ENCODE measurements at places on chromosomes 6 and 20.

GRCh38 chr6:169664227-169664626 is 37.6 kb downstream of the WDR27 start:
- DNase-seq = no peak

GRCh38 chr6:53611342-53611741 is 54.2 kb downstream of the KLHL31 start:
- DNase-seq = no peak

DNA sequence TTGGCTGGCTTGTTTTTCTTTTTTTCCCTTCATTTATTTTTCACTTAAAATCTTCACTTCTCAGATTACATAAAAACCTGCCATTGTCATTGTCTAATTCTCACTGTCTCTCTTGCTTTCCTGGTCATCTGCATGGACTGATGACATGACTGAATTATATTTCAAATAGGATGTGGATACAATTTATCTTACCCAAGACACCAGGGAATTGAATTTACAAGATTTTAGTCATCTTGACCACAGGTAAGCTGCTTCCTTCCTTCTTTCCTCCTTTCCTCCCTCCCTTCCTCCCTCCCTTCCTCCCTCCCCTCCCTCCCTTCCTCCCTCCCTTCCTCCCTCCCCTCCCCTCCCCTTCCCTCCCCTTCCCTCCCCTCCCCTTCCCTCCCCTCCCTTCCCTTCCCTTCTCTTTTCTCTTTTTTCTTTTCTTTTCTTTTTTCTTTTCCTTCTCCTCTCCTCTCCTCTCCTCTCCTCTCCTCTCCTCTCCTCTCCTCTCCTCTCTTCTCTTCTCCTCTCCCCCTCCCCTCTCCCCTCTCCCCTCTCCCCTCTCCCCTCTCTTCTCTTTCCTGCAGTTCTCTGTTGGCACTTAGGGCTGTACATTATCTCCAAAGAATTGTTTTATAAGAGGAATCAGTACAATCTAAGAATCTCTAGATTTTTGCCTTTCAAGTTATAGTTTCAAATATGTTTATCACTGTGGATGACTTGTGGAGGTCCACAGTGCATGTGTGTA is 171.5 kb downstream of the CARMIL1 start:
- DNase-seq = no peak

DNA sequence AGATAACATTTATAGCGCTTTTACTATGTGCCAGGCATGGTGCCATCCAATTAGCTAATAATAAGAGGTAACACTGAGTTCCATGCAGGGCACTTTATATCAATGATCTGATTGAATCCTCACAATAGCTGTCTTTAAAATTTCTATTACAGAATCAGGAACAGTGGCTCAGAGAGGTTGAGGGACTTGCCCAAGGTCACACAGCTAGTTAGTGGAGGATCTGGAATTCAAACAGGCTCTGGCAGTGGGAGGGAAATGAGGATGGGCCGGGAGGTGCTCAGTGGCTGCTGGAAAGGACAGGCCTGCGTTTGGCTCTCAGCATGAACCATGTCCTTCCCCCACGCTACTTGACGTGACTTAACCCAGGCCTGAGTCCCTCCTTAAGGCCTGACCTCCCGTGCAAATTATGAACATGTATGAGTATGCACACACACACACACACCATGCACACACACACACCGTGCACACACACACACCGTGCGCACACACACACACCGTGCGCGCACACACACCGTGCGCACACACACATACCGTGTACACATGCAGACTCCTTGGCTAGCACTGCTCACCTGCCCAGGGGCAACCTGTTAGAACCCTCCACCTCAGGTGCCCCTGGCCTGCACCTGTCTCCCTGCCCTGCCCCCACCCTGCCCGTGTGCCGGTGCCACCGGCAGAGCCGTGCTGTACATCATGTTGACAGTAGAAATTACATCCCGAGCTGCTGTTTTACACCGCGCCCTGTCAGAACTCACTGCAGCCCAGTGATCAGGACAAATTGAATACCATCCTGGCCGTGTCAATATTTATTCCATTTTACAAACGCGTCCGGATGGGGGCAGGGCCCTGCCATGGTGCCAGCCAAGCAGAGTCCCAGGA is 43.7 kb downstream of the CDH22 start:
- no peak for DNase-seq

DNA sequence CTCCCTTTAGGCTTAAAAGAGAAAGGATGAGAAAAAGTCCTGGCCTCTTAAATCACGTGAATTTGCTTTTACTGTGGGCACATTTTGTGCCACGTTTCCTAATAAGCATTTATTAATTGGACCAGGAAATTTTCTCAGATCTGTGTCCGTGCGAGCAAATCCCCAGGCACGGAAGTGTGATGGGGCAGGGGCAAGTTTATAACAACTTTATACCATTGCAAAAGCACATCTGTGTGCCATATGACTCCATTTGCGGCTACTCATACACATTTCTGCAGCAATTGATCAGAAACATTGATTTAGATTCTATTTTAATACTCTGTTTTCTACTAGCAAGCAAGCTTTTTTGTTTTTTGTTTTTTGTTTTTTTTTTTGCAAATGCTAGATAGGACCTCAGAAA is 373.2 kb downstream of the TAF4 start:
- DNase-seq = no peak

GRCh38 chr6:85975957-85976356 is 333.3 kb upstream of the SYNCRIP start:
- DNase-seq = no peak

DNA sequence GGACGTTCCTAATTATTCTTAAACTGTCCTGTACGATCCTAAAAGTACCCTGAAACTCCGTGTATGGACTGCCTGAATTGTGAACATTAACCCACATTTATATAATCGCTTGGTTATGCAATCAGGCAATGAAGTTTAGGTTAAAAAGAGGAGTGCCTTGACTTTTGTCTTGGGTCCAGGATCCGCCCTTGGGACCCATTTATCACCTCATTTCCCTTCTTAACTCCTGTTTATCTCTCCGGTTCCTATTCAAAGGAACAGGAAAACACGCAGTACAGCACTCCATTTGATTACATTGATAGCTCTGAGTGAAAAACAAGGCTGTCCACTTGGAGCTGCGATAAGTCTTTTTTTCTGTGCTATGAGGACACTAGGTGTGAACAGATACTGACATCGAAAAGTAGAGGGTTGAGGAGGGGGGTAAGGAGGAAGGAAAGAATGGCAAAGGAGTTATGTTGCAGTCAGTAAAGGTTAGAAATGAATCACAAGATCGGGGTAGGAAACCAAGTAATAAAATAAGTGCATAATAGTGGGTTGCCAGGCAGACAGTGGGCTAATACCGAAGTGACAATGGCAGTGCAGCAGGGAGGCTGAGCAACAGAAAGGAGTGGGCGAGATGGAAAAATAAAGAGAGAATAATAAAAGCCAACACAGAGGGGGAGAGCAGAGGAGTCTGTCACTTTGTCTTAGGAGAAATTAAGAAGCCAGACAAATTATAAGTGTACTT is 15.9 kb upstream of the PCK1 start:
- DNase-seq = no peak

GRCh38 chr20:4135385-4136077 is 120.2 kb upstream of the RNF24 start:
- peak; percentile 92 for DNase-seq

DNA sequence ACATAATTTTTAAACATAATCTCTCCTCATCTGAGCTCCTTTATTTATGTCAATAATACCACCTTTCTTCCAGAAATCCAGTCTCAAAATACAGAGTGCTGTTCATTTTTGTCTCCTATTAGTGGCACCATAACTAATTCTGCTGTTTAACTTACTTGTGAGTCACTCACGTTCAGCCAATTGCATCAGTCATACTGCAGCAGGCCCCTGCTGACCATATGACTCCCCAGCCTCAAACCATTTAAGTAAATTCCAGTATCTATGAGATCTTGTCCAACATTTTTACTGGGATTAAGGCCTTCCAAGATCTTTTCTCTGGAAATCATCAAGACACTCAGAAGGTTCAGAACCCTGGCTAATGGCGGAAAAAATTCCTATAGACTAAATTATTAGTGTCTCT is 982.2 kb upstream of the MAP3K7 start:
- no peak for DNase-seq

Measured in smooth muscle cell of the brain vasculature (primary cell).